ENCODE measurements at places on chromosomes 5 and 9.

DNA sequence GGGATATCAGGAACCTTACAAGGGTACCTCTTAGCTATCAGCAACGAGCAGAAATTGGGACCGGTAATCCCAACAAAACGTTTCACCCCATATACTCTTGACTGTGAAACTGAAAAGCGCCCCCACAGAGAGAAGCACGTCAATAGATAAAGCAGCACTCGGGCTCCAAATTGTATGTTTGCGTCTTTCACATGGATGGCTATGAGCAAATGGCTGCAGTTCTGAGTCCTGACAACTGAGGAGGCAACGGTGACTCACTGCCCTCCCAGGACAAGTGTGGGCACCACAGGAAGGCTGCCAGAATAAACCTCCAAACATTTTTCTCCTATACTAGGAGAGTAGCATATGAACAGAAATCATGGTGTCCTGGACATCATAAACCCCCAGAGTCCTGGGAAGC, 36.6 kb downstream of the SEMA4D start:
- no peak for DNase-seq

DNA sequence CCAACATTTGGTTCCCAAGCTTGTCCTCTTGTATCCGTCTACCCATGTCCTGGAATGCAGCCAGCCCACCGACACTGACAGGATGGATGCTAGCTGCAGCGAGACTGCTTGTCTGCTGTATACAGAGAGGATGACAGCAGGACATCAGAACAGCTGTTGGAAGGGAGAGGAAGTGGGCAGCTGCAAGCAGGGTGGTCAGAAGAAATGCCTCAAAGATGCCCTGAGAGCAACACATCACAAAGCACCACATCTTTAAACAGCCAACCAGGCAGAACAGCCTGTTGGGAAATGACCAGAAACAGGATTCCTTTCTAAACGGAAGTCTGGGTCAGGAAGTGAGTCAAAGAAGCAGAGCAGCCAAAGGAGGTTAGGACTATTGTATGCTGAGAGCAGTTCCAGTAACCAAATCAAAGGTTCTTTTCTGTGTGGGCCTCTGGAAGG, 219.1 kb downstream of the NDUFS4 start:
- DNase-seq, result peak; percentile 29

DNA sequence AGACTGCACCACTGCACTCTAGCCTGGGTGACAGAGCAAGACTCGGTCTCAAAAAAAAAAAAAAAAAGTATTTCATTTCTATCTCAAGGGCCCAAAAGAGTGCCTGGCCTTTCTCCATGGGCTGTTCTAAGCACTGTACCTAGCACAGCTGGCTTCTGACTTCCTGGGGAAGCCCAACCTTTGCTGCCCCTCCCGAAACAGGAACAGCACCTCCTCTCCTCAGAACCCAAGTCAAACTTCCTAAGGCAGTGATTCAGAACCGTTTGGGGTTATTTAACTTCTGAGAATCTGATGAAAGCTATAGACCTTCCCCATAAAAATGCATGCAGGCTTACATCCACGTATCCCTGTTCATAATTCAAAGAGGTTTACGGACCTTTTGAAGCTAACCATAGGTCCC, 57.8 kb downstream of the NRG2 start:
- no peak for DNase-seq

GRCh38 chr5:77367741-77368140, 124.4 kb downstream of the WDR41 start:
- no peak for DNase-seq

DNA sequence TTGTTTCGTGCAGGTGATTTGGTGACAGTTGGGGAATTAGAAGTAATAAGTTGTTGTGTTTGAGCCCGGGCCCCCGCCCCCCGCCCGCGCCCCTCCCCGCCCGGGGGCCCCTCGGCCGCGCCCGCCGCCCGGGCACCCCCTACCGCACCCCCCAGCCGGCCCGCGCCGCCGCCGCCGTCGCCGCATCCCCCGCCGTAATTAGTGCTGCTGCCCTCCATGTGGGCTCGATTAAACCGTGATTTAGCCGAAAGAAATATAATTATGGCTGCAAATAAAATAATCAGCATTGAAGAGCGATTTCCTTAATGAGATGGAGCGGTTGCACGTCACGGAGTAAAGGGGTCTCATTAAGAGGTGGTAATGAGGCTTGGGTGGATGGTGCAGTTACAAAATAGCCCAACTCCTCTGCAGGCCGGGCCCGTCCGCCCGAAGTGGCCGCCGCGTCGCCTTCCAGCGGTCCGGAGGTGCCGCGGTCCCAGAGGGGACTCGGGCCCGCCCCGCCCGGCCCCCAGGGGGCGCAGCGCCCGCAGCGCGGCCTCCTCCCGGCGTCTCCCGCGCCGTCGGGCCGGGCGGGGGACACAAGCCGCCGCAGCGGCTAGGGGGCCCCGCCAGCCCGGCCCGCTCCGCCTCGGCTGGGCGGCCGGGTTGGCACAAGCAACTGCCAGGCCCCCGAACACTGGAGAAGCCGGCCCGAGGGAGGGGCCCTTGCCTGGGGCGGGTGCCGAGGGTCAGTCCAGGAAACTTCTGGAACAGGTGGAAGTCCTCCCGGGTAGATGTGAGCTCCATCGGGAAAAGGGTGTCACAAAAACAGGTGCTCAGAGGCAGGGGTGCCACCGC, 6.9 kb upstream of the OTP start:
- no peak for DNase-seq

DNA sequence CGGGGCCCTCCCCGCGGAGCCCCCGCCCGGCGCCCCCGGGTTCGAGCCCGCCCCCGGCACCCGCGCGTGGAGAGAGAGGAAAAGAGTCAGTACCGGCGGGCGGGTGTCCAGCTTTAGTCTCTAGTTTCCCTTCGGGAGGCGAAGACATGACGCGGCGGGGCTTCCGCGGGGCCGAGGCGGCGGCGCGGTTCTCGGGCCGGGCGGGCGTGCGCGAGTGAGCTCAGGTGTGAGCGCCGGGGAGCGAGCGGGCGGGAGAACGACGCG, 181 bp downstream of the DAP start:
- DNase-seq, result no peak

DNA sequence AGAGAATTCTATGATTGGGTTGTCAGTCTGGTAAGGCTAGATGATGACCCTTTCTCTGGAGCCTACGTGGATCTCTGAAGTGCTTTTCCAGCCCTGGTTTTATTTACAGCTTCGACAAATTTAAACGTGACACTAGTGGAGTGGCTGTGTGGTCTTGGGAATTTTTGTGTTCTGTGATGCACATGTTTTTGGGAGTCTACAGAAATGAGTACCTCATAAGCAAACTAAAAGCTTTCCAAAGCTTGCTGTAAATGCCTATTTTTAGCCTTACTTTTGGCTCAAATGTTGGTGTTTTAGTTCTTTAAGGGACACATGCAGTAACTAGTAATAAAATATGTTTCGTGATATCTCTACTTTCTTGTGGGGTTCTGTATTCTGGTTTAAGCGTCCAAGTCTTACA, 3.3 kb downstream of the LARP1 start:
- peak; percentile 20 for DNase-seq

DNA sequence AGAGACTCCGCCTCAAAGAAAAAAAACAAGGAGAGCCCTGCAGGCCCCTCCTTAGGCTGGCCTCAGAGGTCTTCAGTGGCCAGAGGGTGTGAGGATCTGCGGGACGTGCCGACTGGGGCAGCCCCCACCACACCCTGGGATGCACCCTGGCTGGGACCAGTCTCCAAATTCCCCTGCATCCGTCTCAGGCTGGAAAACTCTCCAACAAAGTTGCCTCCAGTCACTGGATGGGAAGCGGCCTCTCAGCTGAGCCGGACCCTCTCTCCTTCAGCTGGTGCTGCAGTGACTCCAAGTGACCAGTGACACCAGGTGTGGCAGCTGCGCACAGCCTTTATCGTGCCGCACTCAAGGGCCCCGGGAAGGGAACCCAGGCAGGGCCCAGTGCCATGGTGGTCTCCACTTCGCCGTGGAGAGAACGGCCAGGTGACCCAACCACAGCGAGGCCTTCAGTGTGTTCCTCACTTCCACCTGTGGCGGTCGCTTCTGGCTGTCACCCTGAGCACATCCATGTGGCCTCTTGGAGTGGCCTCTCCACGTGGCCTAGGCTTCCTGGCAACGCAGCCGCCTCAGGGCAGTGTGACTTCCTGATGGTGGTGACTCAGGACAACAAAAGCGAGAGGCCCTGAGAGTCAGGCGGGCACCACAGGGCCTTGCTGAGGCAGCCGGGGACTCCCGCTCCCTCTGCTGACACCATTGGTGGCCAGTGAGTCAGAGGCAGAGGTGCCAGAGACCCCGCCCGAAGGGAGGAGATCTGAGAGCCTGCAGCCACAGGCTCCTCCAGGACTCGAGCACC, 19.3 kb upstream of the CAMSAP1 start:
- no peak for DNase-seq

DNA sequence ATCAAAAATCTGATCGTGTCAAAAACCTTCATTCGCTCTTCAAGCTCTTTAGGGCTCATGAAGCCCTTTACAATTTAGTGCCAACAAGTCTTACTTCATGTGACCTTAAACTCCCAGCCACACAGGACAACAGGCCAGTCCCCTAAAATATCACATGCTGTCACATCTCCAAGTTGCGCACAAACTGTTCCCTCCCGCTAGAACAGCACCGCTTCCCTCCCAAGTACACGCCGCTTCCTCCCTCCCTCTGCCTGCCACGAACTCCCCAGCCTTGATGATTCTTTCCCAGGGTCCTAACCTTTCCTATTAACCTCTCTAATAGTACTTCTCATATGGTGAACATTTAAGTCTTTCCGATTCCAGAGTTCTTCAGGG, 91.2 kb downstream of the TLE1 start:
- DNase-seq, result no peak

DNA sequence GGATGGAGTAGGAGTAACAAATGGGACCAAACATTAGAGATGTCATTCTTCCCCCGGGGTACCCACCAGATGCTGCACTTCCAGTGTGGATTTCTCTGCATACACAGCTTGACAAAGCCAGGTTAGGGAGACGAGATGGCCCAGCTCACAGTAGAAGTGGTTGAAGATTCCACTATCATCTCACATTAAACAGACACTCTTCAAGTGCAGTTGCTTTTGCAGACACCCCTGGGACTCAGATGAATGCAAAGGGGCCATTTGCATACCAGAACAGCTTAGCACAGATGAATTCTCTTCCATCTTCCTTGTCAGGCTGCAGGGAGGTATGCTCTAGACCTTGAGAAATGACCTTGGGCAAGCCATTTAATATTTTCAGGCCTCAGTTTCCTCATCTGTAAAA, 12.6 kb upstream of the C5orf58 start:
- no peak for DNase-seq

- DNase-seq, result peak; percentile 3
These were observed 1.1 kb downstream of the CD14 start for GRCh38 chr5:140631831-140632365.

GRCh38 chr5:107604146-107604910, 66.4 kb downstream of the EFNA5 start:
- DNase-seq, result no peak

GRCh38 chr5:169099801-169100734, 200.9 kb downstream of the SLIT3 start:
- no peak for DNase-seq

GRCh38 chr9:28651050-28651722, 1077.9 kb upstream of the C9orf72 start:
- DNase-seq, result no peak

Data from brain (organoid and tissue), 16 donors.